D721Med (cell line): ENCODE measurements at places on chromosomes 6 and 20.
A peak's percentile ranks its signal among the peaks of the same experiment; 100 is the strongest.

- no peak for DNase-seq
These were observed 1.2 kb upstream of the ULBP2 start for GRCh38 chr6:149940672-149940982.

- DNase-seq = no peak
These were observed 414.9 kb downstream of the KIF16B start for GRCh38 chr20:16158090-16158975.

DNA sequence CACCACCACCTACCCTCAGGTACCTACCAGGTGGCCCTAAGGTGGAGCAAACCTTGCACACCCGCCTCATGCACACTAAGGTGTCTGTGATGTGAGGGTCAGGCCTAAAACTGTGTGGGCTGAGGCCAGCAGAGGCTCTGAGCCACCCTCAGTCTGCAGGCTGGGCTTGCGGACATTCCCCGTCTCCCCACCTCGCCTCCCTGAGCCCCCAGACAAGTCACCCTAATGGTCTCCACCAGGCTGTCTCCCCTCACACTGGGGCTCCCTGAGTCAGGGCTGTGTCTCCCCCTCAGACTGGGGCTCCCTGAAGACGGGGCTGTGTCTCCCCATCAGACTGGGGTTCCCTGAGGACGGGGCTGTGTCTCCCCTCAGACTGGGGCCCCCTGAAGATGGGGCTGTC is 12.5 kb downstream of the PRPH2 start:
- no peak for DNase-seq

- no peak for DNase-seq
These were observed 1067.2 kb downstream of the EPHA7 start for GRCh38 chr6:92352130-92352529.

GRCh38 chr20:2688041-2688591 is 4.5 kb upstream of the EBF4 start:
- DNase-seq = peak; percentile 47

GRCh38 chr20:34643928-34644327 is 33.0 kb downstream of the PIGU start:
- no peak for DNase-seq

- no peak for DNase-seq
These were observed 162.2 kb downstream of the TENT5A start for GRCh38 chr6:81590314-81590691.

- no peak for DNase-seq
These were observed 54.6 kb downstream of the LYRM4 start for GRCh38 chr6:5205877-5206850.

DNA sequence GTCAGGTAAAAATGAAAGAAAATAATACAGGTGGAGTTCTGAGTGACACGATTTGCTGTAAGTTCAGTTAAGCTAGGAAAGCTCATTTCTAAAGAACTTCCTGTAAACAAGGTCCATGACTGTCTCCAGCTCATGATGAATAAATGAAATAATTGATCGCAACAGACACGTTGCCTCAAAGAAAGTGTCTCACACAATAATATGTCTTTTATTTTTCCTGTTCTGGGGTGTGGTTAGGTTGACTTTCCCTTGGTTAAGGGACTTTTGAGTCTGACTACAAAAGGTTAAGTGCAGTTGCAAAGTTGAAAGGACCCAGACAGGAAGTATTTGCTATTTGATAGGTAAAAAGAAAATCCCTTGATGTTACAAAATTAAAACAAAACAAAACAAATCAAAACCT is 304.2 kb upstream of the PRDM1 start:
- DNase-seq = no peak

DNA sequence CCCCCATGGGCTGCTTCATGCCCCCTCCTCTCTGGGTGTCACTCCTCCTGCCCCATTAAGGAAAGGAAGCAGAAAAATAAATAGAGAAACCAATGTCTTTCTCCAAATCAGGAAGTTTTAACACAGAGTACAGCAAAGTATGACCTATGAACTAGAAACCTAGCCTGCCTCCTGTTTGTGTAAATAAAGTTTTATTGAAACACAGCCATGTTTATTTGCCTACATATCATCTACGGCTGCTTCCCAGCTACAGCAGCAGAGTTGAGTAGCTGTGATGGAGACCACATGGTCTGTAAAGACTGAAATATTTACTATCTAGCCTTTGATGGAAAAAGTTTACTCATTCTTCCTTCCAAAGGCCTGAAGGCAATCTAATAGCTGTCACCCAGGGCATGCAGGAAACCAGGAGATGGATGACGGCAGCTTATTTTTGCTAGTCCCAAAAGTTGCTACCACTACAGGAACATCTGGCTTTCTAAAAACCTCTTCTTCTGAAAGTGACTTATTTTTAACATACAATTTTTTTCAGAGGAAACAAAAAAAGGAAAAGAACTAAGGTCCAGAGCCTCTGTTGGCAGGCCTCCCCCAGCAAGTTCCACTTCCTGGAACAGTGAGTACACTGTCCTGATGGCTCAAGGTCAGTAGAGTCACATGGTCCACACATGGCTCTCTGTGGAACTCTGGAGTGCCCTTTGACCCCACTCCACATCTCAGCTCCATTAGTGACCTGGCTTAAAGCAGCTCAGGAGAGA is 287.8 kb downstream of the PTPRT start:
- DNase-seq = no peak

- no peak for DNase-seq
These were observed 295.6 kb downstream of the GRIK2 start for GRCh38 chr6:101689156-101689555.

DNA sequence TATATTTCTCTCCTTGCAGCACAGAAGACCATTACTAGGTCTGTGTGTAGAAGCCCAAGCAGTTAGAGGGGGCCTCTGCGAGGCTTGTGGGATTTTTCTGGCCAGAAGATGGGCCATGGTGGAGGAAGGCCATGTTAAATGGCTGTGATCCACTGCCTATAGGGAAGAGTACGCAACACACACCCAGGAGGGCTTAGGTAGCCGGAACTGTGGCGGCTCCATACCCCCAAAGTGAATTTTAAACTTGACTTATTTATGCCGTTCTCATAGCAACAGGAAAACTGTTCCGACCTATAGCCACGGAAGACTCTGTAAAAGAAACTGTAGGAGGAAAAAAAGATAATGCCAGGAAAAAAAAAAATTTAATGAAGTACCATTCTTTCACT is 69.5 kb downstream of the SLX4IP start:
- DNase-seq = no peak

DNA sequence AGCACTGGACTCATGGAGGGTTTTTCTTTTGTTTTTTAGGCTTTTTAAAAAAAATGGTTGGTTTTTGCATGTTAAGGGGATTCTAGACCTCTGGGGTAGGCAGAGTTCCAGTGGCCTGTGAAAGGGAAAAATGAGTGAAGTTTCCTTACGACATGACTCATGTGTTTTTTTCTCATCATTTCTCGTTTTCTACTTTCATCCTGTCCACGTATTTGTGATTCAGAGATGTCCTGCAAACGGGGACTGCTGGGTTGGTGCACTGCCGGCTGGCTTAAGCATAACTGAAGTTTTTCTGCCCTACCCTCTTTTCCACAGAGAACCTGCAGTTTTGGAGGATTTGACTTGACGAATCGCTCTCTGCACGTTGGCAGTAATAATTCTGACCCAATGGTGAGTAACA is 182.3 kb downstream of the SASH1 start:
- DNase-seq = no peak

GRCh38 chr6:35048631-35049083 is 92.5 kb downstream of the TCP11 start:
- DNase-seq = peak; percentile 47

DNA sequence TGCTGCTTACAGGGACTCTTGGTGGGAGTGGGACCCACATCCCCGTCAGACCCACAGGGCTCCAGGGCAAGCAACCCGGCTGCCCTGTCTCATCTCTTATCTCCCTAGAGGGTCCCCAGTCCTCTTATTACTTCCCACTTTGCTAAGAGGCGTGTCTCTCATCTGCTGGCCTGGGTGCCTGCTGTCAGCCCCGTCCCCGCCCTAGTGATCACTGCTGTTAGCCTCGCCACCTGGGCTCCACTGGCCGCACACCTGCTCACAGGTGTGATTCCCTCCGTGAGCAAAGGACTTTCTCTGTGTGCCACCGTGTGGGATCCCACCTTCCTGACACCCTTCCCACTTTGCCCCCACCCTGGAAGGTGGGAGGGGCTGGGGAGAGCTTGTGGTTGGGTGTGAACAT is 57.6 kb downstream of the TCP11 start:
- DNase-seq = peak; percentile 10

DNA sequence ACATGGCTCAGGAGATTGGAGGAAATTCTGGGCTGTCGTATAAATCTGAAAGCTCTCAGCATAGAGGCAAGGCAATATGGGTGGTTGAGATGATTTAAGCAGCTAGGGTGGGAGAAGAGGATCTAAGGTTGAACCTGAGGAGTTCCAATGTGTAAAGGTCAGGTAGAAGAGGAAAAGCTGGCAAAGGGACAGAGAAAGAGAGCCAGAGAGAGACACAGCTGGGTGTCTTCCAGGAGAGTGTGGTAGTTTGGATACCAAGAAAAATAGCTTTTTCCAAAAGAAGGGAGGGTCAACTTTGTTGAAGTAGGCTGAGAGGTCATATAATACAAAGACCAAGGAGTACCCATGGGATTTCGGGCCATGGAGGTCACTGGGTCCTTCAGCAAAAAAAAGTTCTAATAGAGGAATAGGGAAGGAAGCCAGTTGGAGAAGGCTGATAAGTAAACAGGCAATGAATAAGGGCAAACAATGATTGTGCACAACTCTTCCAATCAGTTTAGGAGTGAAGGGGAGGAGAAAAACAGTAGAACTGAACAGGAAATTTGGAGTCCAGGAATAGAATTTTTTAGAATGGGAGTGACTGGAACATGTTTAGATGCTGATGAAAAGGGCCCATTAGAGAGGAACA is 135.1 kb downstream of the QRSL1 start:
- DNase-seq = no peak

DNA sequence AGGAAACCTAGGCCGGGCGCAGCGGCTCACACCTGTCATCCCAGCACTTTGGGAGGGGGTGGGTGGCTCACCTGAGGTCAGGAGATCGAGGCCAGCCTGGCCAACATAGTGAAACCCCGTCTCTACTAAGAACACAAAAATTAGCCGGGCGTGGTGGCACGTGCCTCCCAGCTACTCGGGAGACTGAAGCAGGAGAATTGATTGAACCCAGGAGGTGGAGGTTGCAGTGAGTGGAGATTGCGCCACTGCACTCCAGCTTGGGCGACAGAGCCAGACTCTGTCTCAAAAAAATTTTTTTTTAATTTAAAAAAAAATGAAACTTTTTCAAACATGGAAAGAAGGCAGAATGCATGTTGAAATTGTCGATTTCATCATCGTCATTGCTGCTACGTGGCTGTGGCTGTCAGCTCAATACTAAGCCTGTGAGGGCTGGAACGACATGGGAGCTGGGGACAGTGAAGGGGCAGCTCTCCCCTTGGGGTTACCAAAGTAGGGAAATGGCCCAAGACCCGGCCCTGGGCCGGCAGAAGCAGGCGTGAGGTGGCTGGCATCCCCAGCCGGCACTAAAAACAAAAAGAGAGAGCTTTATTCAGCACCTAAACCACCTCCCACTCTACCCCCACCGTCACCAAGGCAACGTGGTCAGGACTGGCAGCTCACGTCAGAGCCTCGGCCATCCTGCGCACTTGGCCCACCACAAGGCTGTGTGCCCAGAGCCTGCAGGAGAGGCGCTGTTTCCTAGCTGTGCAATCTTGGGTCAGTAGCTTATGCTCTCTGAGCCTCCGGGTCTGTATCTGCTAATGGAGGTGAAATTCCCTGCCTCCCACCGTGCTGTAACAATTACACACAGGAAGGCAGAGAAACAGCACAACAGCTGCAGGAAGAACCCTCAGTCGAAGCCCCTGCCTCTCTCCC is 30.8 kb downstream of the AGPAT4 start:
- no peak for DNase-seq
